ENCODE measurements at places on chromosomes 4 and X.

DNA sequence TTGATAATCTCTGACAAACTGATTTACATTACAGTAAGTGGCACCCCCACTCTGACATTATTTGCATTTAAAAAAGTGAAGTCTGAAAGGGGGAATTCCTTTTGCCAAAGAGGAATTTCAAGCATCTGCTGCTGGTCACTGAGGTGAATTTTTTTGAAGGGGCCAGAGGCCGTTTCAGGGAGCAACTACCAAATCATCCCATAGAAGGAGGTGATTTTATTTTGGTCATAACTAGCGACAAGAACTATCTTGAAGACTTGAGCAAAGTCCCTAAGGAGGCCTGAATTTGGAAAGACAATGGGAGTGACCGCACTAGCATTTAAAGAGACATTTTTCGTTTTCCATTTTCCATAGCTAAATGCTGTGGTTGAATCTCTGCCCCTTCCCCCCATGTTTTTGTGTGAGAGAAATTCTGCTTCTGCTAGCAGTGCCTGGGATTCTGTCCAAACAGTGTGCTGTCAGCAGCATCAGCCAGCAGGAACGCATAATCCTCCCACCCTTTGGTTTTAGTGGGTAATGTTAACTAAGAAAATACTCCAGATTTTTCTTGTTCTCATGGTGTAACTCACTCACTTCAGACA lies 110.1 kb upstream of the MED14 start:
- DNase-seq, result peak; percentile 21

DNA sequence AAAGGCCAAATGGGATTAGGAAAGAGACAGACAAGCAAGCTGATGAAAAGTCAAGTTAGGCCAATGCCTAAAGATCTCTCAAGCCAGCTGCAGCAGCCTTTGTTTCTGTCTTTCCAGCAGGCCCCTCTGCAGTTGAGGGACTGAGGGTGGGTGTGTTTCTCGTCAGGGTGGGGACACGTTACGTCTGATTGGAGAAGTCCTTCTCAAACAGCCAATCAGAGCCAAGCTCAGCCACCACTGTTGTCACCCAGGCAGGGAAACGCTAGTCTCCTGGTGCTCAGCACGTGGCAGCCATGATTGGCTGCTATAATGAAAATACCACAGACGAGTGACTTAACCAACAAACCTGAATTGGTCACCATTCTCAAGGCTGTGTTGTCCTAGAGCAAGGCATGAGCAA lies 177.1 kb upstream of the LCORL start:
- no peak for DNase-seq

DNA sequence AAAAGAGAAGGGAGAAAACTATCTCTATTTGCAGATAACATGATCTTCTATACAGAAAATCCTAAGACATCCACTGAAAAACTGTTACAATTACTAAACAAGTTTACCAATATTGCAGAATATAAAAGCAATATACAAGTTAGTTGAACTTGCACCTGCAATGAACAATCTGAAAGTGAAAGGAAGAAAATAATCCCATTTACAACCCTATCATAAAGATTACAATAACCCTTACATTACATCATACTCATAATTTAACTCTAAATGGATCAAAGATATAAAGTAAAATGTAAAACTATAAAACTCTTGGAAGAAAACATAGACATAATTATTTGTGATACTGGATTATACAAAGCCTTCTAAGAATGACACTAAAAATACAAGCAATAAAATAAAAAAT lies 77.2 kb downstream of the GSTCD start:
- no peak for DNase-seq

- no peak for DNase-seq
Measured at GRCh38 chr4:149166365-149166764, 649.3 kb downstream of the IQCM start.

DNA sequence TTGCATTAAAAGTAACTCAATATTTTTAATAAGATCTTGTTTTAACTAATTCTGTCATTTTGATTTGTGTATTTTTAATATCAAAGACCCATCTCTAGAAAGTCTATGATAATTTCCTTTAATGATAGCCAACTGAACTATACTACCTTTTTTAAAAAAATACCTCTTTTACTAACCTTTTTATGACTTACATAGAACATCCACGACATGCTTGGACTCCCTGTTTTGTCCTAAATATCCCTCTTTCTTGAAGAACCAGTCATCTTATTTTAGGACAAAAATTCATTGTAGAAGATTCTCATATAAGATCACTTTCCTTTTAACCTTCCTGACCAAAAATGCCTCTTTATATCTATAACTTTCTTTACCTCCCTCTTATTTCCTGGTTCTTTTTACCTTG lies 76.8 kb upstream of the GC start:
- DNase-seq, result peak; percentile 19

GRCh38 chr4:8005814-8006215 lies 66.2 kb upstream of the AFAP1 start:
- no peak for DNase-seq

DNA sequence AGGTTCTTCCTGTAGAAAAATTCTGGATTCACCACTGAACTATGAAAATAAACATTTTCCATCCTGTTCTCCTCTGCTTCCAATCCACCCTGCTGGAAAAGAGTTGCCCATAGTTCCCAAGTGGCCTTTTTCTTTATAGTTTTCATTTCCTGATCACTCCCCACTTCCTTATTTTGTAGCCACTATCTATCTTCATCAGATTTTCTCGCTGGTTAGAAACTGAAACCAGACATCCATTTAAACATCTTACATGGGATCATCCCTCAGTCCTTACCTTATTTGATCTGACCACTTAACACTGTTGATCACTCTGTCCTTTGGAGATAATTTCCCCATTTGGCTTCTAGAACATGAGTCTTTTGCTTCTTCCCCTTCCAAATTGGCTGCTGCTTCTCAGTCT lies 42.2 kb upstream of the SCOC start:
- DNase-seq, result no peak

DNA sequence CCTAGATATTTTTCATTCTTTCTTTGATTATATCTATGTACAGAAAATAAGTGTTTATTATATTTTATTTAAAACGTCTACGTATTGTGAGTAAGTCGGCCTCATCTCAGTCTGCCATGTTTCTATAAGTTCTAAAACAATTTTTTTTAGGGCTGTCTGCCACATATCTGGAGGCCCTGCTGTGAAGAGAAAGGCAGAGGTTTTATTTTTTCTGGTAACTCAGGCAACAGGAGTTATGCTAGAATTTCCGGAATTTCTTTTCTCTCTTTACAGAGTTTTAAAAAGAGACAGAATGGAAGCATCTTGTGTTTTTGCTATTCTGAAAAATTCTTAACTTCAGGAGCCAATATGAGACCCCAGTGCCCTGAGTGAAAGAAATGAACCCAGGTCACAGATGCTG lies 1124.0 kb upstream of the TENM3 start:
- DNase-seq, result no peak

DNA sequence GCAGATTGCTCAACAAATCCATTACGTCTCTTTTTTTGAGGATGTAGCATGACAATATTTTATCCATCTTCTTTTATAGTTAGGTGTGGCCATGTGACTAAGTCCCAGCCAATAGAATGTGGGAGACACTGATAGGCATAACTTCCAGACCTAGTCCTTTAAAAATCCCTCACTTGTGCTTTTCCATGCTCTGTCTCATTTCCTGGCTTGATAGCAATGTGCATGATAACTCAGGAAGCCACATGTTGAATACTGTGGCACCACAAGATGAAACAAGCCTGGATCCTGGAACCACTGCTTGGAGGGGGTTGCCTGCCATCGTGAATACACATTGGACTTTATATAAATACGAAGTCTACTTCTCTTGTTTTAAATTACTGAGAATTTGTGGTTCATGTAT lies 184.0 kb upstream of the NEIL3 start:
- no peak for DNase-seq

GRCh38 chr4:1261107-1261928 lies 12.4 kb upstream of the CTBP1 start:
- no peak for DNase-seq

- no peak for DNase-seq
Measured at GRCh38 chr4:3257556-3258482, 8.9 kb downstream of the MSANTD1 start.

GRCh38 chr4:139416073-139416673 lies 37.7 kb upstream of the RAB33B start:
- peak; percentile 9 for DNase-seq

DNA sequence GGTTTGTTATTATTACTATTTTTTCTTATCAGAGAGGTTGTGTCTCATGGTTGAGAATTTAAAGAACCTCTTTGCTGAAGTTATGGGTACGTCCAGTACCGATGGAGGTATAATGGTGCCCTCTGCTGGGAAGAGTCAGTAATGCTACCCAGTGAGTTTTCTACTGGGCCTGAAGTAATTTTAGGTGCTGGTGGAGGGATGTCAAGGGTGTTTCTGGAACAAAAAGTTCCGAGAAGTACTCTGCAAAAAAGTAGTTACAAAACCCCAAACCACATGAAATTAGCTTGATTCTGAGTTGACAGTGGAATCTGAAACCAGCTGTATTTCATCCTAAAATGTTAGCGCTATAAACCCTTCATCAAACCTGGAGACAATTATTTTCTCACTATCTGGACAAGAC lies 102.5 kb upstream of the MID1 start:
- DNase-seq, result peak; percentile 23

DNA sequence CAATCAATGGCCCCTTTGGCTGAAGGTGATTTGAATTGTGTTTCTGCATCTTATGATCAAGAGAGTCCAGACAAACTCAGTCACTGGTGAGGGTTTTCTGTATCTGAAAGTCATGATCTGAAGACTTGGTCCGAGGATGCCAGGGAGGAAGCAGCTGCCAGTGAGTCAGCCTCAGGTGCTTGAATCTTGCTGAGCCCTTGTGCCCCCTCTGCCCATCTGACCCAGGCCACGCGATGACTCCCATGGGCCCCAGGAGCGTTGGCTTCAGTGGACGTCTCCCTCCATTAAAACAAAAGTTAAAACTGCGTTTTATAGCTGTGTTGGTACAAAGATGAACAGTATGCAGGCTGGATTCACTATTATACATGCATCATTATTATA lies 62.0 kb downstream of the HTRA3 start:
- no peak for DNase-seq

DNA sequence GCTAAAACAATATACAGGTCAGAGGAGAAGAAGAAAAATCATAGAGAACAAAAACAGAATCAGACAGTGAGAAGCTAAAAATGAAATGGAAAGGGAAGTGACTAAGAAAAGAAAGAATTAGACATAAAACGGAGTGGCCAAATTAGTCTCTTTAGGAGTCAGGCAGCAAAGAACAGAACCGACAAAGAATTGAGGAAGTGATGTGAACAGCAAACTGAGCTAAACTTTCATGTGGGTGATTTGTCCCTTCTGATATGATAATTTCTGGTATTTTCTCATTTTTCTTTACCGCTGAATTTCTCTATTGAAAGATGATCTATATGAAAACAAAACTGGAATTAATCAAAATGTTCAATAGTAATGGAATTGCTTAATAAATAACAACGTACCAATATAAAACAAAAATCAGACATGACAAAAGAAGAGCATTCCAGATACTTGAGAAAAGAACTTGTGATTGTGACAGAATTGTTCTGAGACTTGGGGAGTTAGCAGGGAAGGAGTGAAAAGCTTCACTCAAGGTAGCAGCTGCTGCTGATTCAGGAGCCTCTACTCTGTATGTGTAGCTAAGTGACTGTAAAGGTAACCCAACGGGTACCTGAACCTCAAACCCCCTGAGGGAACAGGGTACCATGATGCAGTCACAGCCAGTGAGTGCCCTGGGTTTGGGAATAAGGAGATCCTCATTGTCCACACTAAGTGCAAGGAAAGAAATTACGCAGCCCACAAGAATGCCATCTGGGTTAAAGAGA lies 8.8 kb downstream of the TAPT1 start:
- DNase-seq, result no peak
